ENCODE measurements at places on chromosomes 1 and 21. TPM values are rescaled to one million over a fixed set of nuclear protein-coding genes. Genes with fewer than 3 reads are reported as not detected.

GRCh38 chr1:48715921-48716320 is 60.8 kb downstream of the BEND5 start:
- no peaks in the 10 kb centered on the region for H3K4me1 ChIP-seq
- DNase-seq = no peak
- H3K4me3 ChIP-seq = no peak overlapping the region
- H3K36me3 ChIP-seq = no peaks in the 10 kb centered on the region
- no peak overlapping the region for H3K27ac ChIP-seq
- H3K27me3 ChIP-seq = no peaks in the 10 kb centered on the region

GRCh38 chr1:116737855-116738321 is 16.3 kb upstream of the CD2 start:
- no peaks in the 10 kb centered on the region for H3K27me3 ChIP-seq
- no peak overlapping the region for H3K4me3 ChIP-seq
- H3K4me1 ChIP-seq = peaks cover 9% of the 10 kb centered on the region
- H3K36me3 ChIP-seq = no peaks in the 10 kb centered on the region
- H3K27ac ChIP-seq = peak overlapping the region; percentile 8
- no peak for DNase-seq

DNA sequence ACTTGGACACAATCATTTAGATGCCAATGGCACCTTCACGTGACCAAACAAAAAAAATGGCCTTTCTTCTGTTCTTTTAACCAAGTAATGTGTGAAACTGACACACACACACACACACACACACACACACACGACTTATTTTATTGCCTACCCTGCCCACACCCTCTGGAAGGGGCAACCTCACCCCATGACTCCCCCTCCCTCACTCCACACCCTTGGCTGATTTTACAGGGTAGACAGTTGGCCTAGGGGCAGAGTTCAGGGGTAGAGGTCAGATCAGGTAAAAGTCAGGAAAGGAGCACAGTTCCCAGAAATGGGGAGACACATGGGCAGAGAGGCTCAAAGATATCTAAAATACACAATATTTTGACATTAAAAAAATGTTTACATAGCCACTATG is 144.8 kb upstream of the GJB5 start:
- no peaks in the 10 kb centered on the region for H3K4me1 ChIP-seq
- no peak overlapping the region for H3K27ac ChIP-seq
- H3K36me3 ChIP-seq = no peaks in the 10 kb centered on the region
- no peak overlapping the region for H3K4me3 ChIP-seq
- H3K27me3 ChIP-seq = no peaks in the 10 kb centered on the region
- no peak for DNase-seq

Gene DMRTA2
- 0.08 TPM for polyA plus RNA-seq

GRCh38 chr1:166145499-166145898 is 21.3 kb downstream of the FAM78B start:
- no peaks in the 10 kb centered on the region for H3K36me3 ChIP-seq
- no peak overlapping the region for H3K4me3 ChIP-seq
- no peaks in the 10 kb centered on the region for H3K27me3 ChIP-seq

Gene KCNJ6
- 0.02 TPM for polyA plus RNA-seq

- H3K4me3 ChIP-seq = no peak overlapping the region
- H3K27me3 ChIP-seq = peaks cover 2% of the 10 kb centered on the region
Observed at GRCh38 chr1:180248731-180249681, 18.9 kb downstream of the LHX4 start.

Gene EDARADD
- polyA plus RNA-seq = 0.41 TPM

Gene GPR89B
- 11.0 TPM for polyA plus RNA-seq

Gene C8B
- polyA plus RNA-seq = 1.5 TPM

GRCh38 chr21:25568246-25568645 is 39.0 kb downstream of the MRPL39 start:
- no peak overlapping the region for H3K4me3 ChIP-seq
- DNase-seq = peak; percentile 92
- H3K27me3 ChIP-seq = no peaks in the 10 kb centered on the region

DNA sequence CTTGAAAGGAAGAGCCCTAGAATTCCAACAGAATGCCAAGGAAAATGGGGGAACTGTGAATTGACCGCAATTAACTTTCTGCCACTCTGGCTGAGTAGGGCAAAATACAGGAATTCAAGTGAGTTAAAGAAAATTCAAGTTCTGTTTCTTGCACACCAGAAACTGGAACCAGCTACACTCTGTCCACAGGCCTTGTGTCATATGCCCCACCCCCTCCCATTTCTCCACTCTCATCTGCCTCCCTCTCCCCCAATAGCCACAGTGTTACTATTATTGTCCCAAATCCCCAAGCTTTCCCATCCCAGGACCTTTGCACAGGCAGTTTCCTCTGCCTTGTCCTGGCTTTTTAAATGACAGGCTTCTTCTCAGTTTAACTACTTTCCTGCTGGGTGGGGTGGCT is 4.3 kb upstream of the STK40 start:
- no peaks in the 10 kb centered on the region for H3K27me3 ChIP-seq
- H3K4me1 ChIP-seq = peaks cover 8% of the 10 kb centered on the region
- no peaks in the 10 kb centered on the region for H3K36me3 ChIP-seq
- H3K4me3 ChIP-seq = no peak overlapping the region
- DNase-seq = no peak

GRCh38 chr1:51281807-51282206 is 45.7 kb downstream of the RNF11 start:
- H3K27me3 ChIP-seq = no peaks in the 10 kb centered on the region
- H3K36me3 ChIP-seq = peaks cover 5% of the 10 kb centered on the region
- H3K4me3 ChIP-seq = no peak overlapping the region
- no peaks in the 10 kb centered on the region for H3K4me1 ChIP-seq
- no peak overlapping the region for H3K27ac ChIP-seq
- no peak for DNase-seq

- H3K36me3 ChIP-seq = peaks cover 19% of the 10 kb centered on the region
- no peak overlapping the region for H3K27ac ChIP-seq
- H3K27me3 ChIP-seq = no peaks in the 10 kb centered on the region
- DNase-seq = no peak
- no peaks in the 10 kb centered on the region for H3K4me1 ChIP-seq
- no peak overlapping the region for H3K4me3 ChIP-seq
Observed at GRCh38 chr1:26856604-26857469, 6.1 kb upstream of the SFN start.

Measured in lung (tissue), 17 donors.